ENCODE measurements at places on chromosomes 2 and 18.

- no peak for DNase-seq
Observed at GRCh38 chr2:66899648-66900047, 464.7 kb downstream of the MEIS1 start.

GRCh38 chr2:20094955-20095354, 43.5 kb upstream of the LAPTM4A start:
- DNase-seq: no peak

GRCh38 chr2:79437433-79438267, 75.2 kb upstream of the CTNNA2 start:
- DNase-seq: no peak

DNA sequence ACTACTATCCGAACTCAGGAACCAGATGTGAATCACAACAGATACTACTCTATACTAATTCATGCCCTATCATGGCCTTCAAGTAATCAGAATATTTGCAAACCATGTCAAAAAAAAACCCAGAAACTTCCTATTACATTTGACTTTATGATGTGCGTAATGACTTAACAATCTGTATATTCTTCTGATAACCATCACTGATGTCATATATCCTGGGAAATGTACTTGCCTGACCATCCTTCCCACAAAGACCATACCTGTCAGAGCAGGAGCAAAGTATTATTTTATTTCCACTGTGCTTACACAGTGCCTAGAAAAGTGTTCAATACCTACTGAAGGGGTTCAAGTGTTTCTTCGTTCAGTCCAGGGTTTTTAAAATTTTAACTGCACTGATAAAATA, 27.5 kb downstream of the PPP4R1 start:
- no peak for DNase-seq

- DNase-seq: no peak
Observed at GRCh38 chr2:200335657-200336056, 29.2 kb downstream of the SPATS2L start.

- DNase-seq: peak; percentile 42
Observed at GRCh38 chr2:191869781-191870180, 22.9 kb upstream of the CAVIN2 start.

DNA sequence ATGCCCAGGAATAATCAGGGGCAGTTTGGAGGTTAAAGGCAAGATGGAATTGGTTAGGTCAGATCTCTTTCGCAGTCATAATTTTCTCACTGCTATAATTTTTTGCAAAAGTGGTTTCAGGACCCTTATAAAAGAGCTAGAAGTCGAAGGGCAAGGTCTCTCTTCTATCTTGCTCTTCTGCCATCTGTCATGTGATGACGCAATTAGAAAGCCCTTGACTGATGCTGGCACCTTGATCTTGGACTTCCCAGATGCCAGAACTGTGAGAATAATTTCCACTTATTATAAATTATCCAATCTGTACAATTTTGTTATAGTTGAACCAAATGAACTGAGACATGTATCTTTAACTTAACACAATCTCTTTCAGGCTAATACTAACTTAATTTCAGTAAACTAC, 6.3 kb upstream of the RALBP1 start:
- no peak for DNase-seq

DNA sequence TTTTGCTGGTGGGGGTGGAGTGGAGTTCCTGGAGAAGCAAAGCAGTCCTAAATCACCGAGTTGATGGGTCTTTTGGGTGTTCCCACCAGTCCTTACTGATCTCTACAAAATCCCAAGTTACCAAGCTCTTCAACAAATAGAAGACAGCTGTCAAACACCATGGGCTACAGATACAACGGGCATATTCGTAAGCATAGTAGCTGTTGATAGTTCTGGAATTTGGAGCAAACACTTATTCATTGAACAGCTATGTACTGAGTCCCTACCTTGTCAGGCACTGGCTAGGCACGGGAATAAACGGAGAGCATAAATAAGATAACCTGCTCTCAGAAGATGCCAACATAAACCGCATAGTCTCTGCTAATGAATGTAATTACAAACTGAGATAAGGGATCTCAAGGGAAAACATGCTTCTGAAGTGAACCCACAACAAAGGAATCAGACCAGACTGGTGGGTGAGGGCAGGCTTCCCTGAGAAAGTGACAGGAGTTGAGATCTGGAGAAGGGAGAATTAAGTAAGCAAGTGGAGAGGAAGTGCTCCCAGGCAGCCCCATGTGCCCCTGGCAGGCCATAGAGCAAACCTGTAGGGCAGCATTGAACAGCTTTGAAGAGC, 947 bp upstream of the ANKRD44 start:
- no peak for DNase-seq

DNA sequence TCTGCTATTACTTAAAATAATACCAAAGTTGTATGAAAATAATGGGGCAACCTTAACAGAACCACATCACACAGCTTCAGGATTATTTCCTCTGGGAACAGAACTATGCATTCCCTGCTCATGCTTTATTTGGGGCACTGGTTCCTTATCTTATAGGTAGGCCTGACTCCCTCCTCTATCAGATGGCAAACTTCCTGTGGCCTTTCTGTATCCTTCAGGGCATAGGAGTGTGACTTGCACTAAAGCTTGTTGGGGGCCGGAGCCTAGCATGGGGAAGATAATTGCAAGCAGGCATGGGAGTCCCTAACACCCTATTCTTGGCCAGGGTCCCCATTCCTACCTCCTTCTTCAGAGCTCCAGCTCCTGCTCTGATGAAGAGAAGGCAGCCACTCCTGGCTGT, 167.2 kb upstream of the SERTAD2 start:
- DNase-seq: no peak

- DNase-seq: no peak
Observed at GRCh38 chr2:43129676-43130547, 96.5 kb downstream of the ZFP36L2 start.

GRCh38 chr2:208006337-208006736, 19.0 kb downstream of the PLEKHM3 start:
- no peak for DNase-seq

DNA sequence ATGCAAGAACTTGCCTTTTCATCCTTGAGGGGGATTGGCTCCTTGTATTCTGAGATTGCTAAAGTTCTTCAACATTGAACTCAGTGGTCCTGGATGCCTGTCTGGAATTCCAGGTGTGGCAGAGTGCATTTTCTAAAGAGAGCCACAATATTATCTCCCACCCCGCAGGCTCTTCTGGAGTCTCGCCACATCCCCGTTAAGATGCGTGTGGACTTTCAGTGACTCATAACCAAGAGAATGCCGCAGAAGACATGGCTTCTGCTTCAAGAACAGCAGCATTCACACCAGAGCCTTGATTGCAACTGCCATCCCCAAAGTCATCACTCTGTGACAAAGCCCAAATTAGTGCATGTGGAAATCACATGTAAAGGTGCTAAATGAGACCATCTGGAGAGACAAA, 142.7 kb downstream of the CDH20 start:
- peak; percentile 14 for DNase-seq

GRCh38 chr18:35247412-35248249, 6.8 kb downstream of the ZNF397 start:
- no peak for DNase-seq

GRCh38 chr2:158546412-158547144, 89.8 kb downstream of the PKP4 start:
- DNase-seq: no peak

GRCh38 chr18:48295586-48296311, 113.4 kb downstream of the ZBTB7C start:
- peak; percentile 6 for DNase-seq

DNA sequence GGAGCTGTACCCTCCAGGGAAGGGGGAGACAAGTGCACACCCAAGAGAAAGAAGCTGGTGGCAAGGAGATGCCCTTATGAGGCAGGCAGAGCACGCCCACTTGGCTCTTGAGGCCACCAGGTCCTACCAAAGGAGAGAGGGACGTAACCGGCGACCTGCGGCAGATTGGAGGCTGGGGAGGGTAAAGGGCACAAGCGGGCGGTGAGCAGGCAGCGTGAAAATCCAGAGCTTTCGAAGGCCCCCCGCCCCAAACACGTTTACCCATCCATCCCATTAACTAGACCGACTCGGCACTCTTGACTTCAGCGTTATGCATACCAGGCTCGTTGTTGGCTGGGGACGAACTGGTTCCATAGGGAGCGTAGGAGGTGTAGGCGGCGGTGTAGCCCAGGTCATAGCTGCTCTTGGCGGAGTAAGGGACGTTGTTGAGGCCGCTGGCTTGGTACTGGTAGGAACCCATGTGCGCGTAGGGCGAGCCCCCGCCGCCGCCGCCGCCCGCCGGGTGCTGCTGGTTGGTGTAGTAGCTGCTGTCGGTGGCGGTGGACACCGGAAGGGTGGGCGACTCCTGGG, 794 bp downstream of the DLX2 start:
- DNase-seq: no peak

GRCh38 chr18:58152216-58152615, 108.2 kb downstream of the NEDD4L start:
- no peak for DNase-seq

DNA sequence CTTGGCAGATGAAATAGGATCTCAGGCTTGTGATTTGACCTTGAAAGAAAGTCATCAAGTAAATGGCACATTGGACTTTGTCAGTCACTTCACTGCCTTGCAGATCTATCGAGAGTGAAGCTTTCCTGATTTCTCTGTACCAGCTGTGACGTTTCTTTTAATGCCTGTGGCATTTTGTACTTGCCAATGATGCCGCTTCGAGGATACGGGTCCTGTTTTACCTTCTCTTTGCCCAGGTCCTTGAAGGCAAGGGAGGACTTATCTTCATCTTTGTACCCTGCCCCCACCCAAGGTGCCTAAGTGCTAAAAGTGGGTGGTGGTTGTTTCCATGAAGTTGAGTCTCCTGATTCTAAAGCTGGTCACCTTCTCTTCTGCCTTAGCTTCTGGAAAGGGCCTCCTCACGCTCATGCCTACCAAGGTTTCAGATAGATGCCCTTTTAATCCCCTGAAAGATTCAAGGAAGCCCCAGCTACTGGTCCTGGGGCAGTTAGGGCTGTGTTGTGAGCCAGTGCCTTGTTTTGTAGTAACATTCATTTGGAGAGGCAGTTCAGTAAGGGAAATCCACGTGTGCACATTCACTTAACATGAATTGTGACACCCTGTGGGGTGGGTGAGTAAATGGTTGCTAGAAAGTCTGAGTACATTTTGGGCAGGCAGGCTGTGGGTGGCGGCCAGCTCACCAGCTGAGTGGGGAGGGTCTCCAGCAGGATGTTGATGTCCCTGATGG, 6.1 kb downstream of the LBH start:
- DNase-seq: peak; percentile 46

GRCh38 chr2:11647834-11648600, 22.0 kb downstream of the NTSR2 start:
- peak; percentile 11 for DNase-seq

- DNase-seq: no peak
Observed at GRCh38 chr2:187051350-187051749, 202.4 kb upstream of the ZSWIM2 start.

GRCh38 chr2:127630864-127631540, 15.0 kb upstream of the GPR17 start:
- no peak for DNase-seq

- no peak for DNase-seq
Observed at GRCh38 chr18:70376914-70377258, 88.0 kb downstream of the SOCS6 start.

GRCh38 chr18:74840492-74841167, 243.0 kb downstream of the ZNF407 start:
- peak; percentile 60 for DNase-seq

GRCh38 chr2:61145990-61146389, 16.0 kb upstream of the C2orf74 start:
- no peak for DNase-seq

DNA sequence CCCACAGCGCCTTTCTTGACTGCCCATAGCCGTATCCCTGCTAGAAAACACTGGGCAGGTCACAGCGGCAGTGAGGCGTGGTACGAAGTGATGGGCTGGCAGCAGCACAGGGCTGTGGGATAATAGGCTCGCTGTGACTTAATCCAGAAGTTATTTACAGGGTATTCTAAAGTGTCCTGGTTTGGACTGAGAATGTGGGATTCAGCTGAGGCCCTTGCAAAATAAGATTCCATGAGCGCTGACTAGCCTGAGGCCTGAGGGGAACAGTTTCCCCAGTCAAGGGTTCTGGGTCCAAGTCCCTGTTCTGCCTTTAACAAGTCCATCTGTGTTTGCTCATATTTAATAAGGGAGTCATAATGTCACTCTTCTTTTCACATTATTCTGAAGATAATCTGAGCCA, 34.6 kb downstream of the SETBP1 start:
- DNase-seq: peak; percentile 43

DNA sequence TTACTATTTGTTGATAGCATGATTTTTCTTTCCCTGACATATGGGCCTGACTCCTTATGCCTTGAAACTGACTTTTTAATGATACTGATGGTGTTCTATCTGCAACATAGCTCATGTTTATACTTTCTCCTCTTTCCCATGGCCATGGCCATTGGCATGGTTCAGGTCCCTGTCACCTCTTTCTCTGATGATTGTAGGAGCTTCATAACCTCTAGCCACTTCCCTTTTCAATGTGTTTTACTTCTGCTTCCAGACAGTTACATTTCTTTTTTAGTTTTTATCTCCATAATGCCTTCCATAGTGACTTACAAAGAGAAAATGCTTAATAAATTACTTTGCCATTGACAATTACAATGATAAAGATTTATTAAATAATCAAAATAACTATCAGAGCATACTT, 177.9 kb upstream of the SETBP1 start:
- no peak for DNase-seq

- no peak for DNase-seq
Observed at GRCh38 chr2:151363709-151364108, 6.3 kb downstream of the TNFAIP6 start.

- no peak for DNase-seq
Observed at GRCh38 chr2:109429567-109430328, 184.0 kb downstream of the SEPTIN10 start.

GRCh38 chr2:40886655-40887054, 434.8 kb upstream of the SLC8A1 start:
- no peak for DNase-seq

DNA sequence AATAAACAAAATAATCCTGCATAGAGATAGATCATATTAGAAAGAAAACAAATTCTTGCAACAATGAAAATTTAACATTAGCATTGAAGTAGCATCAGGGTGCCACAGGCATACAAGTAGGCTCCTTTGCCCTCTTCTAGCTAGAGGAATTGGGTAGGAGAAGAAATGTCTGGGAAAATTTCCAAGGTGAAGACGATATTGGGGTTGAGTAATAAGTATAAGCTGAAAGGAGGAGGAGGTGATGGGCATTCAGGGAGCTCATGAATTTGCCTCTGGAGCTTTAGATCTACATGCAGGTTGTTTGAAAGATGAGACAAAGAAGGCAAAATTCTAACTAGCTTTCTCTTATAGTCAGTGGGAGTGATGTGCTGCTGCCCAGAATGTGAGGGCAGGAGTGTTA, 504.9 kb downstream of the CCDC85A start:
- no peak for DNase-seq

DNA sequence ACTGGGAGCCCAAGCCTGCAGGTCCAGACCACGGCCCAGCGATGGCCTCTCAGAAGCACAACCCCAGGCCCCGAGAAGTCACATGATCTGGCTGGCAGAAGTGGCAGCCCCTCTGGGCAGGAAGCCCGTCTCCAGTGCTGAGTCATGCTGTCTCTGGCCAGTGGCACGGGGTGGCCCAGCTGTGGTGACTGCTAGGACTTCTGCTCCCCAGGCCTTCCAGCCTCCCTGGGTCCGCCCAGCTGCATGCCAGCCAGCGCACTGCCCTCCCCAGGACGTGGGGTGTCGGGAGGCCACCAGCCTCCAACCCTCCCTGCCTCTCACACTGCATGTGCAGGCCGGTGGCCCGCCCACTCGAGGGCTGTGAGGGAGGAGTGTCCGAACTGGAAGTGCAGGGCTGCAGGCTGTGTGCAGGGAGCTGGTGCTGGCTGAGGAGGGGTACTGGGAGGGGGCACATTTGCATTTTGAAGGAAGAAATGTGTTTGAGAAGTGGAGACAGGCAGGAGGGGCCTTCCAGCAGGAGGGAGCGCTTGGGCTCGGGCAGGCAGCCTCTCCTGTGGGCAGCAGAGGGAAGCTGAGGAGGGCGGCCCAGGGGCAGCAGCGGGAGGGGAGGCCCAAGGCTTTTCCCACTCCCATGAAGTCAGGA, 17.0 kb upstream of the HPCAL1 start:
- DNase-seq: peak; percentile 61

Data from fibroblast of skin of scalp (primary cell).